ENCODE measurements at places on chromosomes 2 and 18.

GRCh38 chr2:200725596-200725995, 86.1 kb upstream of the BZW1 start:
- no peak for DNase-seq

DNA sequence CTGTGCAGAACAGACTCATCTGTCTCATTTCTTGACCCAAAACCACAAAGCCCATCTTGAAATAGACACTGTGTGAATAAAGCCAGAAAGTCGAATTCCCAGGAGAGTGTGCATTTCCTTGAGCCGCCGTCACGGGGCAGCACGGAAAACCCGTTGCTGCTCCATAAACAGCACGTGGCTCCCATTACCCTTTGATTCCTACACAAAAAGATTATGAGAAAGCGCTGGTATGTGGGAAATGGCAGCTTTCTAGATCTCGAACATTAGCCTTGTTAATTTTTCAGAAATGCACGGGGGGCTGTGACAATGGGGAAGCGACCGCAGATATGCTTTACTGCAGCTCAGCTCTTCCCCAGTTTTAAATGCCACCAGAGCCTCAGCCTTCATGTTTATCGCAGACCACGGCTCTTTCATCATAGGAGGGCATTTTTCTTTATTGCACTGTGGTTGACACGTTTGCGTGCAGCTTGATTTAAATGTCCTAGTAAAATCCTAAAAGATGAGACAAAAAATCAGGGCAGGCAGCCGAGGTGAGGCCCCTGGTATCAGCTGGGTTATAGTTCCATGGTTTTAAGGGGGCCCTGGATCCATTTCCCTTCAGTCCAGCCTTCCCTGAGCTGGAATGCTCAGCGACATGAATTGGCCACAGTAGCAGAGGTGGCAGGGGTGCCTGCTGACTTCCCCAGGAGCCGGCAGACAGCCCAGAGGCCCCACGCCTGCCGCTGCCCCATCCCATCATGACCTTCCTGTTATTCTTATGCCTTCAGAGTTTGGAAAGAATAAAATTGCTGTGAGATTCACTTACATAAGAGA, 249.3 kb downstream of the NDUFA10 start:
- DNase-seq = no peak

- DNase-seq = no peak
Measured at GRCh38 chr18:56952026-56952425, 194.9 kb upstream of the BOD1L2 start.

DNA sequence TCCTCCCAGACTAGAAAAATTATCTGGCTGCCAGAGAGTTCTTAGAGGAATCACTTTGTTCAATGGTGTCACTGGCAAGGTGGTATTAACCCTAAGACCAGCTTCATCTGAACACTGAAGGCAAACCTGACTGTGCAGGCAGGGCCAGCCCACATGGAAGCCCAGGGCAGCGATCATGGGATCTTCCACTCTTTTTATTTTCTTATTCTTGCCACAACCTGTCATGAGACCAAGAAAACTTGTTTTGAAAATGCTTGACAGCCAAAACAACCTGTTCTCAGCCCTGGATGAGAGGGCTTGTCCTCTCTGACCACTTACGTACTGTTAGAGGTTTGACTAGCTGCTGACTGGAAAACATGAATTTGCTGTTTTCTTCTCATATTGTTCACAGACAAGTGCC, 75.3 kb upstream of the FOSL2 start:
- DNase-seq = no peak

DNA sequence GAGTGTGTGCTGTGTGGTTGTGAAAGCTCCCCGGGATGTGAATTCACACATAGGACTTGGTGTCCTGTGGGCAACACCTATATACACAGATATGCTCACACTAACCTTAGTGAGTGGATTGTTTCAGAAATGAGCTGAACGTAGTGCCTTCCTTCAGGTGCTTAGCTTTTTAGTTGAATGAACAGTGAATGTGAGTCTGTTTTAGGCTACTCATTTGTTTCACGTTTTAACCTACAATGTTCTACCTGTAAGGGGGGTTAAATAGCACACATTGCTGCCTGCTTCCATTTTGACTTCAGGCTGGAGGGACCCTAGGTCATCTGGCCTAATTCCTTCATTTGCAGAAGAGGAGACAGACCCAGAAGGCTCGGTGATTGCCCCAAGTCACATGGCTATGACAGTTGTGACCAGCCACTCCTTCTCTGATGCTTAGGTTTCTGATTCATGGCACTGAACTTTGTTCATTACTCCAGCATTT, 1.0 kb downstream of the PLEK start:
- no peak for DNase-seq

- no peak for DNase-seq
Measured at GRCh38 chr2:24307961-24308360, 52.4 kb downstream of the ITSN2 start.

GRCh38 chr2:25194576-25195122, 26.3 kb upstream of the POMC start:
- DNase-seq = no peak
